NCI-H2171 treated with DMSO at 0.1 percent for 48 hours (cell line): ENCODE measurements at places on chromosomes 11 and 22.

GRCh38 chr22:21876486-21877176 is 9.2 kb upstream of the MAPK1 start:
- no peak for DNase-seq

DNA sequence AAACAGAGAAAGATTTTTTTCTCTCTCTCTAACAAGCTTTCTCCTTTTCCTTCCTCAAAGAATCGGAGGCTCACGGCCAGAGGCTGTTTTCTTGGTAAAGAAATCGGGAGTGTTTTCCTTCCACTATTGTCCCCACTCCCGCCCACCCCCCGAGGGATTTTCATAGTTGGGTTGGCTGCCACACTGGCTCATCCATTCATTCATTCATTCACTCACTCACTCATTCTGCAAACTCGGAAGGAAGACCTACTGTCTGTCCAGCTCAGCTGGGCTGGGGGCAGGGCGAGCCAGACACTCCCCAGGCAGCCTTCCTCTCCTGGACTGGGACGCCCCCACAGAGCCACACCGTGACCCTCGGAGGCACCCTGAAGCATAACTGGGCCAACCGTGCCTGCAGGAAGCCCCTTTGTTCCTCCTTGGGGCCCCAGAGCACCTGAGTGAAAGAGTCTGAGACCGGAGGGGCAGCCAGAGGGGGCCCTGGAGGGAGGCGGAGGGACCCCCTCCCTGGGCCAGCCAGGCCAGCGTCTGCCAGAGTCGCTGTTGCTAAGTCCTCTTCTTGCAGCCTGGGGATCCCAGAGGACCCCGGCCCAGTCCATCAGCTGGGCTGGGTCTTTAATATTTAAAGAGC is 17.0 kb downstream of the CDKN1C start:
- no peak for DNase-seq

DNA sequence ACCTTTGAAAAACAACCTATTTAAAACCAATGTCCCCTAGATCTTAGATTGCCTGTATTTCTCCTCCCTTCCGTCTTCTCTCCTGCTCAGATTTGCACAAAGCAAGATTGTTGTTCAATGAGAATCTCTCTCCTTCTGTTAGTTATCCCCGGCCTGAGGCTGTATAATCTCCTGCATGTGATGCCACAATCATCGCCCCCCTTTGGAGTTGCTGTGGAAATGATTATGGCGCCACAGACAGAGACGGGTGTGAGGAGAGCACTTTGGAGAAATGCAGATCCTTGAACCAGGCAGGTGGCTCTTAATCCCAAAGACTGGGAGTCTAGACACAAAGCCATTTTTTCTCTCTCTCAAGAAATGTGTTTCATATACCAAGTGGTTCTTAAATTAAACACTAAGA is 941.3 kb downstream of the OPCML start:
- no peak for DNase-seq

DNA sequence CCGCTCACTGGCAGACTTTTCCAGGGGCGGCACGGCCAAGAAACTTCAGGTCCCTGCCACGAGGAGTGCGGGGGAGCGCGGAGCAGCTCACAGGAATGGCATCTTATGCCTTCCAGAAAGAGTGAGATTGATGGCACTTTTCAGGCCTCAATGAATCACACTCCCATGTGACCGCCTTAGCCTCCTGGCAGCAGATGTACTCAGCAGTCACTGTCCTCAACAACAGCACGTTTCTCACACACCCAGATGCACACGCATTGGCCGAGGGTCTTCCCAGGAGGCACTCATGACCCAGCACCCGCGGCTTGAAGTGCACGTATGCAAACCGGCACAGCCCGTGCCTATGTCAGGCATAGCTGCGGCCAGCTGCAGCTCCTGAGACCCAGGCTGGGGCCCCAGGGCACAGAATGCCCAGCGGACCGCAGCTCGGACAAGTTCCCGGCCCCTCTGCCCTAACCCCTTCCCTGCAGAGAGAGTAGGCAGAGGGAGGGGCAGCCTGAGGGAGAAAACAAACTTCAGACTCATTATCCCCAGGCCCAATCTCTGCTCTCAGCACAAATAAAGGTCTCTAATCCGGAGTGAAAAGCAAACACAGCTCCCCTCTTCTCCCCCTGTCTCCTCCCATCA is 48.3 kb downstream of the RPUSD4 start:
- peak; percentile 44 for DNase-seq

DNA sequence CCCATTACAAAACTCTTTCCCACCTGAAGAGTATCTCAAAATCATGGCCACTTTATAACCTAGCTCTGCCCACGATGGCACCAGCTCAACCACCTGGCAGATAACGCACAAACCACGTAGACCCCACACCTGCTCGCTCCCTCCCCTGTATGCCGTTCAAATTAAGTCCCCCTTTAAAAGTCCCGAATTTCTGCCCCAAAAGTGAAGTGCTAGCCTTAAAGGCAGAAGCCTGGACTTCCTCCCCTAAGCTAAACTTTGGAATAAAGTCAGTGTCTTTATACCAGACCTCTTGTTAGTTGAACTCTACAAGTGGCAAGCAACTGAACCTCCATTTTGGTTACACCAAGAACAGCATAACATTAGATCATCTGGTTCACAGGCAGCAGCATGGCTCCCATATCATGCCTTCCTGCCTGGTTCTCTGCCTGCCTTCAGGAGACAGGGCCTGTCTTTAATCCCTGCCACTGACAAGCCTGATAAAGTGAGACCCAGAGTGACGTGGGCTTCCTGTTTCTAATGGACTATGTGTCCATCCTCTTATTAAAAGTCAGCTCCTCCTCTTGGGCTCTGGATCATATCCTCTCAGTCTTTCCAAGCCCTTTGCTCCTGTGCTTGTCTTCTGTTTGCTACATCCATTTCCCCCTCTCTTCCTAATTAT is 32.6 kb upstream of the NNMT start:
- DNase-seq = no peak

- DNase-seq = no peak
Observed at GRCh38 chr11:96155627-96156378, 187.2 kb downstream of the MAML2 start.

- no peak for DNase-seq
Observed at GRCh38 chr11:93464927-93465540, 78.2 kb downstream of the SMCO4 start.

DNA sequence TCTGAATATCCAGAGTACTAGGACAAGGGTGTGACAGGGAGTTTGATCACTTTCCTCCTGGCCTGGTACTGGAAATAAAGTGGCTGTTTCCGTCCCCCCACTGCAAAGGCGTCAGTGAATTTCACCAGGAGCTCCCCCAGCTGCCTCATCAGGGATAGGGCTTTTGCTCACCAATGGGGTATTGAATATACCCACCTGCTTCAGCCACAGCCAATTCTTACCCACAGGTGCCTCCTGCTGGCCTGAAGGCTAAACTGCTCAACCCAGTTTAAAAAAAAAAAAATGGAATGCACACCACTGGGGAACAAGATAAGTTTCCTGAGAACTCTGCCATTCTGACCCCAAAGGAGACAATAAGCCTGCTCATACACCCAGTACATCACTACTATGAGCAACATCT is 65.3 kb upstream of the MS4A8 start:
- DNase-seq = no peak

DNA sequence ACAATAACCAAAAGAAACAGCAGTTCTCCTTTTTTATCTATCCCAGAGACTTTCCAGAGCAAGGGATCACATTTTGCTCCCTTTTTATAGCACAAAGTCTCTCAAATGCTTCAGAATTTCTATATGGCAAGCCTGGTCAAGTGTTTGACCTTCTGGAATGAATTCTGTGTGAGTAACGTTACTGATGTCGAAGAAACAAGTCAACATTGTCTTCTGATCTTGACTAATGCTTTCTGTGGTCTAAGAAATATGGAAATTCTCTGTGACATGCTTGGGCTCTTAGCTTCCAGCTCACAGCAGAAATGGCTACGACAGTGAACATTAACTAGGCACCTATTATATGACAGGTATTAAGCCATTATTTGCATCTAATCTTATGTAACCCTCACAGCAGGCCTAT is 411.7 kb downstream of the CADM1 start:
- no peak for DNase-seq

- no peak for DNase-seq
Observed at GRCh38 chr11:34501949-34502348, 11.6 kb downstream of the ELF5 start.

DNA sequence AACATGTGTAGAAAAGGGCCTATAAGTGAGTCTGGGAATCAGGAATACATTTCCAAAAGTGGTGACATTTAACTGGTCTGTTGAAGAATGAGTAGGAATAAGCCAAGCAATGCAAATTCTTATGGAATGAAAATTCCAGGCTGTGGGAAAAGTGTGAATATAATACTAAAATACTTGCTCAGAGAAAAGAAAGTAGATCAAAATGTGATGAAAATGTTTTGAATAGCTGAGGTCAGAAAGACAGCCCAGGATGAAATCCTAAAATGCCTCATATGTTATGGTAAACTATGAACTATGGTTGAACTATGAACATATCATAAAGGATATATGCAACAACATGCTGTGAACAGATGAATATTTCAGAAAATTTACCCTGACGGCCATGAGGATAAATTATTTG is 688.3 kb upstream of the FAT3 start:
- no peak for DNase-seq

- DNase-seq = no peak
Observed at GRCh38 chr11:20342347-20343141, 21.0 kb upstream of the HTATIP2 start.

- no peak for DNase-seq
Observed at GRCh38 chr22:33461698-33462434, 403.7 kb upstream of the SYN3 start.

- no peak for DNase-seq
Observed at GRCh38 chr11:71095294-71095850, 157.0 kb downstream of the SHANK2 start.

DNA sequence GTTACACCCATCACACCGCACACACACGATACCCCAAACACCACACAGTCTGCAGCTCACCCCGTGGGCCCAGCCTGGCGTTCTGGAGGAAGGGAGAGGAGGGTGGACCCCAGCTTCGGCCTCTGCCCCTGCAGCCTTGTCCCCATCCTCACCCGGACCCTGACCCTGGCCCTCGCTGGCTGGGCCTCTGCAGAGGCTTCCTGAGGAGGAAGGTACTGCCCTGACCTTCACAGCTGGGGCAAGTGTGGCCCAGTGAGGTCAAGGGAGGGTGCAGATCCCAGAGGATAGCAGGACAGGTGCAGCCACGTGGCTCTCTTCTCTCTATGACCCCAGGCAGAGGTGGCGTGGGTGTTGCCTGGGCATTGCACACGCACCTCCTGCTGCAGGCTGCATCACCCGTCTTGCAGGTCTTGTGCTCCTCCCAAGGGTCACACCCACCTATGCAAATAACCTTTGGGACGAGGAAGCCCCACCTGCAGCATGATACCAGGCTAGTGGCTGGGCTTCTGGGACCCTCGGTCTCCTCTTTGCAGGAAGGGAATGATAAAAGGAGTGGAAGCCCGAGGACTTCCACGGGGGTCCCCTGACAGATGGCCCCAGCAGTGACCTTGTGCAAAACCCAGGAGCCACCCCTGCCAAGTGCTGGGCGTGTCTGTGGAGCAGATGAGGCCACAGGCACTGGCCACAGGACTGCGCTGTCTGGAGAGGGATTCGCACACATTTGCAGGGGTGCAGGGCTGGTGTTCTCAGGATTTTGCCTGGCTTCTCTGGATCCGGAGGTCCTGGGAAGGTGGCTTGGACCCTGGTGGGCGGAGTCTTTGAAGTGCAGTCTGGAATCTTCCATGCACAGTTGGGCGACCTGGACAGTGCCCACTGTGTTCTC is 1241.5 kb downstream of the BRD1 start:
- DNase-seq = no peak

DNA sequence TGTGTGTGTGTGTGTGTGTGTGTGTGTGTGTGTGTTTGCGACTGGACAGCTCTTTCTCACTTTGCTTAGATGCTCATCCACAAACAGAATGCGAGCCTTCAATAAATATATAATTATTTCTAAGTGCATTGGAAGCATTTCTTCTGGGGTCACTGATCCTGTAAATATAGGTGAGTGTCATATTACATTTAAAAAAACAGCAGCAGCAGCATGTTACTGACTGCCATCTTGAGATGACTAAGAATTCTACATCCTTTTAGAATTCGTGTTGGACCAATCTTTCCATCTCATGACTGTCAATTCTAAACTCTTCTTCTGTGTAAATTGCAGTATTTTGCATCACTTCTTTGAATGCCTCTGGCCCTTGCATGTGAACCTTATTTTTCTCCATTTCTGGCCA is 238.0 kb upstream of the DDI1 start:
- DNase-seq = peak; percentile 29

- peak; percentile 28 for DNase-seq
Observed at GRCh38 chr11:70493089-70493474, 94.8 kb downstream of the CTTN start.

GRCh38 chr11:126930091-126930841 is 70.3 kb downstream of the KIRREL3 start:
- no peak for DNase-seq

DNA sequence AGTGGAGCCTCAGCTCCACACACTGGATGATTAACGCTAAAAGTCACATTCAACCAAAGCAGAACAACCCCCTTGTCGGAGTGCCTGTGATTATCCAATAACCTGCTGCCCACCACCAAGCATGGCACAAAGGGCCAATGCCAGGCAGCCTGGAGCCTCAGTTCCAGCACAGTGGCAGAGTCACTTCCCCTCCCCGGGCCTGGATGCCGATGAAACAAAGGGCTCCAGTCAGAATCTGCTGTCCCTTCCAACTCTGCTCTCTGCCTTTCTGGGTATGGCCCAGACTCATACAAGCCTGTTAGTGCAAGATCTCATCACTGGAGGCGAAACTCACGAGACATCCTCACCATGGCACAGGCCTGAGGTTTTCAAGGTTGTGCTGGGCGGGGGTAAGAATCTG is 52.1 kb downstream of the CLTCL1 start:
- no peak for DNase-seq

- DNase-seq = peak; percentile 73
Observed at GRCh38 chr11:62499944-62500649, 46.5 kb downstream of the AHNAK start.

DNA sequence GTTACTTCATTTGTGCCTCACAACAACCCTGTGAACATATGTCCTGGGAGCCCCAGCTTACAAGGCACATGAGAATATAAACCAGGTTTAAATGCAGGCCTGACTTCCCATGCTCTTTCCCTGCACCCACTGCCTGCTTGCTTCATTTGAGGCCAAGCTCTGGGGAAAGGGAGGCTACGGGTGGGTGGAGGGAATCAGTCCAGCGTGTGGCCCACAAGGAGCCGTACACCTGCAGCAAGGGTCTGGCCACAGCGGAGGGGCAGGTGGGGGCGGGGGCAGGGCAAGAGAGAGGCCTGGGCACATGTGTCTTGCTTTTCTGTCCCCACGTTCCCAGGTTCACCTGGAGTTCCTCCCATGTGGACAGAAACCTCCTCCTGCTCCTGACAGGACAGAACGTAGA is 26.2 kb downstream of the FAM83F start:
- DNase-seq = peak; percentile 66

DNA sequence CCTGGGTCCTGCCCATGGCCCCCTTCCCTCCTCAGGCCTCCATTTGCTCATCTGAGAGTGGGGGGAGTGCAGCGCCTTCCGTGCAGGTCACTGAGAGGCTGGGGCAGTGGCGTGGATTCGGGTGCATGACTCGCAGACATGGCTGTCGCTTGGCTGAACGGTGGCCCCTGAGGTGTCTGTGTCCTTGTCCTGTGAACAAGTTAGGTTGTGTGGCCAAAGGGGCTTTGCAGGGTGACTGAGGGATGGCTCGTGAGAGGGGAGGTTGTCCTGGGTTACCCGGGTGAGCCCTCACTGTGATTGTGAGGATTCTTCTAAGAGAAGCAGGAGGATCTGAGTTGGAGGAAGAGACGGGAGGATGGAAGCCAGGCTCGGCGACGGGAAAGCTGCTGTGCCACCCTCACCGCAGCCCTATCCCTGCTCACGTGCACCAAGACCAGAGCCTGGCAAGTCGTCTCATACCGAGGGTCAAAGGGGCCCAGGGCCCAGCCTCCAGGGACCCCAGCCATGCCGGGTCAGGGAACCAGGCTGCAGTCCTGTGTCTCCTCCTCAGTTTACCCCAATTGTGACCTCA is 79.1 kb downstream of the KCNQ1 start:
- no peak for DNase-seq
